ENCODE measurements at places on chromosomes 5 and 9. TPM values are rescaled to one million over a fixed set of nuclear protein-coding genes. Genes with fewer than 3 reads are reported as not detected.

DNA sequence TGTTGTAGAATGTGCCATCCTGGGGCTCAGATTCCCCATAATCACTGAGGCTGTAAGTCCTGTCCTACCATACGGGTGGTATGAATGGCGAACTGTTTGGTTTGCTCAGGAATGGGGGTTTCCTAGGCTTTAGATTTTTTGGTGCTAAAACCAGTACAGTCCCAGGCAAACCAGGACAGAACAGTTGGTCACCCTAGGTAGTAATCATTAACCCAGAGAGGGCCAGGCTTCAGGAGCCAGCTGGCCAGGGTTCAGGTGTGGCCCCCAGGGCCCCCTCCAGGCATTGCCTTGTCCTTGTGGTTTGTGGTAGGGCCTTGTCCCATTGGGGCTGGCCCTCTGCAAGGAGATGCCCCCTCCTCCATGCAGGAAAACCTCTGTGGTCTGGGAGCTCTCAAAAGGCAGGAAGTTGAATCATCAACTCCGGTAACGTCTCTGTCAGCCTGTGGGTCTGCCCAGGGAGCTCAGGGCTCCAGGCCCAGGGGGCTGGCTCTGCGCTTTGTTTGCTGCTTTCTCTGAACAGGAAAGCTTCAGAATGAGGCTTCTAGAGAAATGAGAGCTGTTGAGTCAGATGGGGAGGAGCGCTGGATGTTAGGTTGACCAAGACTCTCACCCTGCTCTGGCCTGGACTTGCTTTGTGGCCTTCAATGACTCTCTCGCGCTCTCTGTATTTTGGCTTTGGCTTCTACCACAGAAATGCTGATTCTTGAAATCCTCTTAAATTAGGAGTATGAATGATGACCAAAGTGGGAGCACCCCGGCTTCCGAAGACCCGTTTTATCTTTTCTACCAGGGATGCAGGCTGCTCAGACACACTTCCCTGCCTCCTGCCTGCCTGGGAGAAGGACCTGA lies 22.2 kb upstream of the JADE2 start:
- DNase-seq = peak; percentile 98

The IL13 gene
- total RNA-seq = not detected

- DNase-seq = no peak
Measured at GRCh38 chr9:89356782-89357181, 38.5 kb downstream of the SECISBP2 start.

The CCDC183 gene
- 1.4 TPM for total RNA-seq

The LCN9 gene
- total RNA-seq = not detected

- no peak for DNase-seq
Measured at GRCh38 chr5:41648996-41649395, 138.6 kb upstream of the PLCXD3 start.

DNA sequence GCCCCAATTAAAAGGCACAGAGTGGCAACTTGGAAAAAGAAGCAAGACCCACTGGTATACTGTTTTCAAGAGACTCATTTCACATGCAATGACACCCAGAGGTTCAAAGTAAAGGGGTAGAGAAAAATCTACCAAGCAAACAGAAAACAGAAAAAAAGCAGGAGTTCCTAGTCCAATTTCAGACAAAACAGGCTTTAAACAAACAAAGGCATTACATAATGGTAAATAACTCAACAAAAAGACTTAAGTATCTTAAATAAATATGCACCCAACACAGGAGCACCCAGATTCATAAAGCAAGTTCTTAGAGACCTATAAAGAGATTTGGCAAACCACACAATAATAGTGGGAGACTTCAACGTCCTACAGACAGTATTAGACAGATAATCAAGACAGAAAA lies 215.8 kb downstream of the SLCO4C1 start:
- DNase-seq = no peak

The RASEF gene
- not detected for total RNA-seq

- peak; percentile 4 for DNase-seq
Measured at GRCh38 chr5:146366904-146367303, 28.3 kb downstream of the POU4F3 start.

DNA sequence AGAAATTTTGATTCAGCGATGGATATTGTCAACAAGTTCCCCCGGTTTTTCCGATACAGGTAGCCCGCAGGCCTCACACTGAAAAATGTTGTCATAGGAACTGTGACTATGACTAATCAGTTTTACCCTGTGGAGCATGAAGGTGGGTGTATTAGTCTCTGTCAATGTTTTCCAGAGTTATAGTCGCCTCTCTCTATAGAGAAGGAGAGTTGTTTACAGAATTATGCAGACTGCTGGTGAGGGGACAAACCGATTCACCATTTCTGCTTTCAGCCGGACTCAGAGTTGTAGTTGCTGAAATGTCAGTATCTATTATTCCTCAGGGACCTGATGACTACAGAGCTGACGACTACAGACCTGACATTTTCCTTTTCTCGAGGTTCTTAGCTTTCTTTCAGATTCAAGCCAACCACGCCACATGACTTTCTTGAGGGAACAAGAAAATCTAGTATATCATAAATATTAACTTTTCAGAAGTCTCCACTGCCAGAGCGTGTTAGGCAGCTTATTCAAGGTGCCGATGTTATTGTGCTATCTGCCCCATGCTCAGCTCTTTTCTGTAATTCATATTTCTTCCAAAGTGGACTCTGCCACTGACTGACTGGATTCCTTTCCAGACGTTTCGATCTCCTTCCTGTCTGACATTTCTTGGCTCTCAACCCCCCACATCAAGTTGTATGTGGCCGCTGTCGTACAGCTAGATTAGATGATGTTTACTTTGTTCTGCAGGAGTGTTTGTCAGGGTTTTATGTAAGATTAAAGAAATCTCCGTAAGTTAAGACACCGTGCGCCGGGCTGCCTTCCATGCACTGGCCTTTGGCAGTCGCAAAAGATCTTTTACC lies 178.1 kb downstream of the FGF1 start:
- DNase-seq = no peak

DNA sequence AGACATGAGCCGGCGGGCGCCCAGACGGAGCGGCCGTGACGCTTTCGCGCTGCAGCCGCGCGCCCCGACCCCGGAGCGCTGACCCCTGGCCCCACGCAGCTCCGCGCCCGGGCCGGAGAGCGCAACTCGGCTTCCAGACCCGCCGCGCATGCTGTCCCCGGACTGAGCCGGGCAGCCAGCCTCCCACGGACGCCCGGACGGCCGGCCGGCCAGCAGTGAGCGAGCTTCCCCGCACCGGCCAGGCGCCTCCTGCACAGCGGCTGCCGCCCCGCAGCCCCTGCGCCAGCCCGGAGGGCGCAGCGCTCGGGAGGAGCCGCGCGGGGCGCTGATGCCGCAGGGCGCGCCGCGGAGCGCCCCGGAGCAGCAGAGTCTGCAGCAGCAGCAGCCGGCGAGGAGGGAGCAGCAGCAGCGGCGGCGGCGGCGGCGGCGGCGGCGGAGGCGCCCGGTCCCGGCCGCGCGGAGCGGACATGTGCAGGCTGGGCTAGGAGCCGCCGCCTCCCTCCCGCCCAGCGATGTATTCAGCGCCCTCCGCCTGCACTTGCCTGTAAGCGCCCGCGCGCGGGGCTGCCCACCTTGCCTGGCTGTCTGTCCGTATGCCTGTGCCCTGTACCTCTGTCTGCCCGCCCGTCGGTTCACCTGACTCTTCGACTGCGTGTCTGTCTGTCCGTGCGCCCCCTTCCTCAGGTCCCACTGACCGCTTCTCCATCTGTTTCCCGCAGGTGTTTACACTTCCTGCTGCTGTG lies 412 bp downstream of the FGF18 start:
- DNase-seq = no peak

- peak; percentile 1 for DNase-seq
Measured at GRCh38 chr9:135156525-135157510, 69.3 kb downstream of the OLFM1 start.

- peak; percentile 29 for DNase-seq
Measured at GRCh38 chr5:135553688-135554462, 18.1 kb upstream of the NEUROG1 start.

DNA sequence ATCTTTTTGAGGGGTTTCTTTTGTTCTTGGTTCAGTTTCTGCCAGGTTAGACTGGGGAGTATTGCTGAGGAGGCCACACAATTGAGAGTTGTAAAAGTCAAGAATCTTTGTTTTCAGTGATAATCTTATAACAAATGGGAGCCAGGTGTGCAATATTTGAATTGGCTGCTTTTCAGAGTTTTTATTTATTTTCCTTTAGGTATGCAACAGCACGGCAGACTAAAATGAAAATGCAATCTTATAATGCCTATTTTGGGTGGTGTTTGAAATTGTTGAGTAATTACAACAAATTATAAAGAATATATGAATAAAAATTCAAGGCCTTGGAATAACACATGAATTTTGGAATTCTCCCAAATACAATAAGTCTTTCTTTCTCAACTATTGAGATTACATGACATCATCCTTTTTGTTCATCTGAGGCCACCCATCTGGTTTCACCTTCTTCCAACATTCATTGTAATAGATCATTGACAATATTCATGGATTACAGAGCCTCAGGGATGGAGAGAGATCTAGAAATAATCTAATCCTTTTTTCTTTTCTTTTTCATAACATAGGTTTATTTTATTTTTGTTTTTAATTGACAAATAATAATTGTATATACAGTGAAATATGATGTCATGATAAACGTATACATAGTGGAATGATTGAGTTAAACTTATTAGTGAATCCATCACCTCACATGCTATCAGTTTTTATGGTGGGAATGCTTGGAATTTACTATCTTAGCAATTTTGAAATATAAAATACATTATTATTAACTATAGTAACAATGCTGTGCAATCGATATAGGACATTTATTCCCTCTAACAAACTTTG lies 1061.0 kb downstream of the NR2F1-AS1 start:
- peak; percentile 27 for DNase-seq

DNA sequence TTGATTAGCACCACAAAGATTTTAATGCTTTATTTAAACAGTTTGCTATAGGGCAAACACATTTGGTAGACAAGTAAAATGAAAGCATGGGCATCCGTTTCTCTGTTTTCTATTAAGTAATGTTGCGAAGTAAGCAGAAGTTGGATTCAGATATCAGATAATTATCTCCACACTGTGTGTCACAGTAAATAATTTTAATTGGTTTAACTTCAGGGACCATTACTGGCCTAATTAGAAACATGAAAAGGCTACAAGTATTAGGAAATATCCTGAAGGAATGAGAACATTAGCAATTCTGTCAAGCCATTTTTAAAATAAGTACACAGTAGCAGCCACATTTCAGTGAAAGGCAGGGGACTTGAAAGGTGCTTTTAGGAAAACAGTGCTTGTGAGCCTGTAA lies 975.4 kb downstream of the NR2F1-AS1 start:
- DNase-seq = no peak

Measured in LHCN-M2 (cell line).